WTC11 (cell line): ENCODE measurements at places on chromosomes 2 and 18. TPM values are rescaled to one million over a fixed set of nuclear protein-coding genes. Genes with fewer than 3 reads are reported as not detected.

- H3K4me3 ChIP-seq: no peak overlapping the region
- no peaks in the 10 kb centered on the region for H3K27me3 ChIP-seq
- H3K27ac ChIP-seq: no peak overlapping the region
- no peaks in the 10 kb centered on the region; the same call in 1 of the 2 replicates for H3K36me3 ChIP-seq
- H3K4me1 ChIP-seq: peaks cover 5% of the 10 kb centered on the region; the same call in 1 of the 2 replicates
These were observed 286.0 kb downstream of the LPIN1 start for GRCh38 chr2:12032398-12032797.

The MEIS1 gene
- total RNA-seq: 0.30 to 0.48 TPM (median 0.39 TPM) in 3 replicates

- no peak overlapping the region for H3K27ac ChIP-seq
- H3K4me3 ChIP-seq: no peak overlapping the region
- H3K27me3 ChIP-seq: no peaks in the 10 kb centered on the region
- peaks cover 4% of the 10 kb centered on the region for H3K4me1 ChIP-seq
- H3K36me3 ChIP-seq: no peaks in the 10 kb centered on the region
These were observed 245.0 kb upstream of the RAB6C start for GRCh38 chr2:129734343-129735034.

- H3K36me3 ChIP-seq: no peaks in the 10 kb centered on the region
- no peak overlapping the region for H3K4me3 ChIP-seq
- no peaks in the 10 kb centered on the region for H3K4me1 ChIP-seq
- no peak for DNase-seq
- H3K27ac ChIP-seq: no peak overlapping the region
- no peaks in the 10 kb centered on the region for H3K27me3 ChIP-seq
These were observed 923.7 kb downstream of the SLC4A3 start for GRCh38 chr2:220550995-220551700.

- peaks cover 10% of the 10 kb centered on the region for H3K4me1 ChIP-seq
- no peaks in the 10 kb centered on the region for H3K36me3 ChIP-seq
- H3K4me3 ChIP-seq: no peak overlapping the region
- DNase-seq: no peak
- no peak overlapping the region for H3K27ac ChIP-seq
These were observed 271.9 kb downstream of the MYT1L start for GRCh38 chr2:2059199-2059598.

- peaks cover 18% of the 10 kb centered on the region for H3K36me3 ChIP-seq
- no peak overlapping the region for H3K27ac ChIP-seq
- H3K4me1 ChIP-seq: no peaks in the 10 kb centered on the region
- no peak overlapping the region for H3K4me3 ChIP-seq
- H3K27me3 ChIP-seq: no peaks in the 10 kb centered on the region; the same call in 1 of the 2 replicates
These were observed 105.4 kb upstream of the FAM117B start for GRCh38 chr2:202529389-202529788.

The PLEKHH2 gene
- 5.8 to 7.1 TPM (median 7.0 TPM) in 3 replicates for total RNA-seq

The EDAR gene
- total RNA-seq: 0.05 TPM in 1 of 3 replicates, not detected in the others

DNA sequence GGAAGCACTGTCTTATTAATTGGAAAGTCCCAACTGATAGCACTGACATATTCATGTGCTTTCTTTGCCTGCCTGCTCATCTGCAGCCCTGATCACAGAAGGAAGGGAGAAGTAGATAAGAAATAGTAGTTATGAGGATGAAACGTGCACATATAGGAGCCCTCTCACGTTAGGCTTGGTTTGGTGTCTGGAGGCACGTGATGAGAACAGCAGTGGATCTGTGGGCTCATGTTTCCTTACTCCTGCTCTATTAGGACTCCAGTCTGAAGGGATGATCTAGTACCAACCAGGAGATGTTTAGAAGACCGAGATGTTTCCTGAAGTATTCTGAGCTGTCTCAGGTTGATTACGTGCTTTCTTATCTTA, 84.9 kb downstream of the MAP4K4 start:
- H3K4me1 ChIP-seq: peaks cover 79% of the 10 kb centered on the region
- no peak overlapping the region for H3K4me3 ChIP-seq
- DNase-seq: no peak
- H3K27me3 ChIP-seq: no peaks in the 10 kb centered on the region
- H3K36me3 ChIP-seq: no peaks in the 10 kb centered on the region

The LBX2 gene
- total RNA-seq: 1.0 to 1.8 TPM (median 1.8 TPM) in 3 replicates

- H3K27ac ChIP-seq: no peak overlapping the region
- H3K27me3 ChIP-seq: peaks cover 17% of the 10 kb centered on the region; the same call in 1 of the 2 replicates
- H3K36me3 ChIP-seq: peaks cover 14% of the 10 kb centered on the region
- no peaks in the 10 kb centered on the region for H3K4me1 ChIP-seq
- H3K4me3 ChIP-seq: no peak overlapping the region
These were observed 131.5 kb downstream of the TFCP2L1 start for GRCh38 chr2:121153516-121153915.

The HOXD11 gene
- total RNA-seq: not detected in 3 replicates

The LYG1 gene
- total RNA-seq: 0.35 to 0.76 TPM (median 0.55 TPM) in 3 replicates

DNA sequence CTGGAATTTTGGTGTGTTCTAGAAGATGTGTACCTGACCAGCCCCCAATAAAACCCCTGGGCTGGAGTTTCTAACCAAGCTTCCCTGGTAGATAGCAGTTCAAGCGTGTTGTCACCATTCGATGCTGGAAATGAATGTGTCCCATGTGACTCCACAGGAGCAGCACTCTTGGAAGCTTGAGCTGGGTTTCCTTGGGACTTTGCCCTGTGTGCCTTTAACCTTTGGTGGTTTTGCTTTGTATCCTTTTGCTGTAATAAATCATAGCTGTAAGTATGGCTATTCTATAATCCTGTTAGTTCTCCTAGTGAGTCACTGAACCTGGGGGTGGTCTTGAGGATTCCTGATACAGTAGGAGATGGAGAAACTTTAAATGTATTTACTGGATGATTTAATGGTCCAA, 65.2 kb downstream of the KLHL14 start:
- H3K36me3 ChIP-seq: no peaks in the 10 kb centered on the region
- no peak overlapping the region for H3K27ac ChIP-seq
- H3K4me1 ChIP-seq: peaks cover 2% of the 10 kb centered on the region

DNA sequence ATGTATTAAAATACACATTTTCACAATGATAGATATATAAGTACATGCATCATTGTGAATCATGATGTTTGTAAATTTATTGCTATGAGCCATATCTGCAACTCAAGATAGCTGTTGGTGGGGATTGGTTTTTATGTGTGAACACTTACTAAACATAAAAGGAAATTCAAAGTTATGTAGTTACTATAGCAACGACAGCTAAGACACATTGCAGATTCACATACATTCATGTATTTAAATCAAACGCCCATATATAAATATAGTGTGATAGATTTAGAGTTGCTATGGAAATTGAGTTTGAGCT, 65.6 kb downstream of the MAPRE2 start:
- no peaks in the 10 kb centered on the region for H3K4me1 ChIP-seq
- H3K27me3 ChIP-seq: no peaks in the 10 kb centered on the region
- H3K4me3 ChIP-seq: no peak overlapping the region
- no peak overlapping the region for H3K27ac ChIP-seq

- no peak for DNase-seq
- H3K27ac ChIP-seq: no peak overlapping the region
- H3K4me1 ChIP-seq: peaks cover 13% of the 10 kb centered on the region
- no peak overlapping the region for H3K4me3 ChIP-seq
- no peaks in the 10 kb centered on the region for H3K27me3 ChIP-seq
These were observed 49.8 kb downstream of the PMS1 start for GRCh38 chr2:189834059-189834458.
